ENCODE measurements at places on chromosomes 5 and 9.

- DNase-seq = no peak
Observed at GRCh38 chr5:172445866-172446265, 8.5 kb downstream of the SH3PXD2B start.

- DNase-seq = no peak
Observed at GRCh38 chr5:35753500-35753899, 103.2 kb upstream of the IL7R start.

GRCh38 chr9:124198331-124198730 is 59.4 kb upstream of the NEK6 start:
- DNase-seq = no peak

- no peak for DNase-seq
Observed at GRCh38 chr5:133892306-133892705, 76.1 kb downstream of the C5orf15 start.
